ENCODE measurements at places on chromosomes 4 and X.

DNA sequence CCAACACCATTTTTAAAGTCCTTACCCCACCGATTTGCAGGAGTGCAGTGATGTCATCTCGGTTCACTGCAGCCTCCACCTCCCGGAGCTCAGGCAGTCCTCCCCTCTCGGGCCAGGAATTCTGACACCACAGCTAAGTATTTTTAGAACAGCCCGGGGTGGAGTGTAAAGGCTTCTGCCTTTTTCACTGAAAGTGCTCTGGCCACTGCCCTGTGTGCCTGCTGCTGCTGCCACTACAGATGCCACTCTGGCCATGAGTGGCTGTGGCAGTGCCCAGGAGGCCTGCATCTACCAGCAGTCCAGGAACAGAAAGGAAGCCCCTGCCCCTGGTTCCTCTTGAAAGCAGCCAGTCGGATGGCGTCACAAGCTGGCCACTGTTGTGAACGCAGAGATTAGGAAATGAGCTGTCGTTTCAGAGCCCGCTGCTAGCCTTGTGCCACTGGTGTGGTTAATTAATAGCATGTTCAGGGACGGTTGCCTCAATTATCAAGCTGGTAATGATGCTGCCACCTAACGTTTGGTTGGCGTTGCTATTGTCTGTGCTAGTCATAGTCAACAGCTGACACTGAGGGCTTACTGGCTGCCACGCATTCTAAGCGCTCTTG lies 23.6 kb upstream of the TBC1D14 start:
- DNase-seq: peak; percentile 78

DNA sequence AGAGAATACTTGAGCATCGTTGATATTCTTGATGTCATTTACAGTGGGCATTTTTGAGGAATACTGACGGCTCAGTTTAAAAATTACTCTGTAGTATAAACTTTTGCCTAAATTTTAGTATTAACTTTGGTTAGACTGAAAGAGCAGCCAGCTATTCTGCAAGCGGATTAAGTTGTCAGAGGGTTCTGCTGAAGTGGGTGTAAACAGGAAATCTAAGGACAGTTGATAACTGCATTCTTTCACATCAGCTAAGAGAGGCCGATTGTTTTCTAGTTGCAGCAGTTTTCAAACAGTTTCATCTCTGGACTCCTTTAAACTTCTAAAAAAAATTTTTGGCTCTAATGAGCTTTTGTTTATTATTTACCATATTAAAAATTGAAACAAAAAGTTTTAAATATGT lies 149.6 kb downstream of the RAPGEF2 start:
- DNase-seq: no peak

- no peak for DNase-seq
Measured at GRCh38 chrX:19870710-19871490, 16.5 kb downstream of the SH3KBP1 start.

GRCh38 chr4:186806679-186807421 lies 83.2 kb upstream of the FAT1 start:
- DNase-seq: no peak

DNA sequence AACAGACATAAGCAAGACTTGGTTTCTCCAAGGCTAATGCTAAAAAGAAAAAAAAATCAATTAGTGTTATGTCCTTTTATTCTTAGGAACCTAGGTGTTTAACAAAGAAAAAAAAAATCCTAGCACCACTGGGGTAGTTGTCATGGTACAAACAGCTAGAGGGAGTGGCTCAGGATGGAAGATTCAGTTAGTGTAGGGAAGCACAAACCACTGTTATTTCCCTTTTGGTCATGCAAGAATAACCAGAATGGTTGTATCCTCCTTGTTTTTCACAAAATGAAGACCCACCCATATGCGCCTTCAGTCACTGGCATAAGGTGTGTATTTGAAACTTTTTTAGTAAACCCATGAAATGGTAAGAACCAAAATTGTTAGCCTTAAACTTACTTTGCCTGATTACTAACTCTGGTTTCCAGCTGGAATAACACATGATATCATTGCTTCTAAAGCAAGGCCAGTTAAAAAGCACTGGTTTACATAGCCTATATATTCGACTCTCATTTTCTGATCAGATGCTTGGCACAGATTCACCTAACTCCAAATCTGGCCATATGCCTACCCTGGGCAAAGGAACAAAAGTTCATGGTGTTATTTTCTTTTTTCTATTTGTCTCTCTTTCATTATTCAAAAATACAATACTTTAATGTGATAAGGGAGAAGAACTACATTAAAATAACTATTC lies 132.6 kb downstream of the SCFD2 start:
- DNase-seq: no peak

DNA sequence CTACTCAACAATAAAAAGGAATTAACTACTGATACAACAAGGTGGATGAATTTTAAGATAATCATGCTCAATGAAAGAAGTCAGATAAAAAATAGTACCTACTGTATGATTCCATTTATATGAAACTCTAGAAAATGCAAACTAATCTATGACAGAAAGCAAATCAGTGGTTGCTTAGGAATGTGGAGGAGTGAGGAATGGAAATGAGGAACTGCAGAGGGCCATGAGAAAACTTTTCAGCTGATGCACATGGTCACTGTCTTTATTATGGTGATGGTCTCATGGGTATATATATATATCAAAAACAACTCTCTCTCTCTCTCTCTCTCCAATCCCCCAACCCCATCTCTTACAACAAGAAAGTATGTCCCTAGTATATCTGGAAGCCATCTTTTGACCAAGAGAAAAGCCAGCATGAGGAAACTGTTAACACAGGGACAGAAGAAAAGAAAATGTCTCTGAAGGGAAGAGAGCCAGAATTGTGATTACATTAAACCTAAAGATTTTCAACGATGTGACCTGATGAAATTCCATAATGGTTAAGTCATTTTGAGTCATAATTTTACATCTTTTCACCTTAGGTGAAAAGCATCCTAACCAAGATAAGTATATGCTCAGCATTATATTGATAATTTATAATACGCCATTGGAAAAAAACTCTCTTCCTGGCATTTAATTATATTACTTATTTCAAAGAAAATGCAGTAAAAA lies 8.5 kb upstream of the NFKB1 start:
- no peak for DNase-seq

GRCh38 chr4:85600501-85600900 lies 125.6 kb downstream of the ARHGAP24 start:
- no peak for DNase-seq

Measured in hepatic stellate cell (primary cell).